ENCODE measurements at places on chromosomes 2 and 18.

GRCh38 chr18:37532917-37533316 lies 32.7 kb downstream of the CELF4 start:
- DNase-seq = no peak

- no peak for DNase-seq
These were observed 40.4 kb upstream of the RBM44 start for GRCh38 chr2:237758185-237758584.

DNA sequence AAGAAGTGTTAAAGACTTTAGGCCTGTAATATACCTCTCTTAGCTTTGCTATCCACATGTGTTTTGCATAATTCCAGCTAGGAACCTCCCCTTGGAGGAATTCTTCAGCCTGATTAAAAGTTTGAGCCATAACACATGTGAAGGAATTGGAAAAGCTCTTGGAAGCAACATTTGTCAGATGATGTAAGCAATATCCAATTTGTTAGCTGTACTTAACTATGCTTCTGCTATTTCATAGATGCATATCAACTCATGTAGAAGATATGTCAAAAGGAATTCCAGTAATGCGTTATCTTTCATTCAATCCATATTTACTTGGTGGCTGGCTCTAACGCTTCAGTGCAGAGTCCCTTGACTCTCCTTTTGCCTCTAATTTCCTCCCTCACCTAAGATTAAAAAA lies 46.2 kb downstream of the PKP4 start:
- no peak for DNase-seq

DNA sequence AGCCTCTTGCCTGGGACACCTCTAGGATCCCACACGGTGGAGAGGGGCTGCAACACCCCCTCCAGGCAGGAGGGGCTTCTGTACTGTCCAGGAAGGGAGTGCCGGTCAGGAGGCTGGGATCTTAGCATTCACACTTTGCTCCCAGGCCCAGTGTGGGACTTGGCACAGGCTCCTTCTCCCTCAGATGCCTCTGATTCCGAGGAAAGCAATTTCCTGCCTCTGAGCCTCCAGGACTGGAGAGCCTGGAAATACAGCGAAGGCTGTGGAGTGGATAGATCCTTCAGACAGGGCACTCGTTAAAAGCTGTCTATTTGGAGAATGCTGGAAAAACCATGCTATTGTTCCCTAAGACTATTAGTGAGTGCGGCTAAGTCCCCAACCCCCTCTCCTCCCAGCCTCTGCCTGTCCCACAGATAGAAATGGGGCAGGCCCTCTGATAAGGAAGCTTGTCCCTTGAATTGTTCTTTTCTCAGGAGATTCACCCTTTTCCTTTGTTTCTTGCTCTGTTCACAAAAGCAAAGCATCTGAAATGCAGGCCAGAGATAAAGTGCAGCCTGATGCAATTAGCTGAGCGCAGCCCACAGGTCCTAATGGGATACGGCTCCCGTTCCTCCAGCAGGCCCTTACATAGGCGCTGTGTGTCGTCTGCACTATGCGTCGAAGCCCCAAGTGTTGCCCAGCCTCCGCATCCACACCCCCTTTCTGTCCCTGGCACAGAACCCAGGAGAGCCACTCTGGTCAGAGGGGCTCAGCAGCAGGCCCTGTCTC lies 252.2 kb downstream of the KLHL29 start:
- DNase-seq = no peak

- peak; percentile 12 for DNase-seq
These were observed 117.0 kb downstream of the GRB14 start for GRCh38 chr2:164504253-164504652.

- DNase-seq = no peak
These were observed 188.4 kb downstream of the MTCL1 start for GRCh38 chr18:8893628-8894231.

DNA sequence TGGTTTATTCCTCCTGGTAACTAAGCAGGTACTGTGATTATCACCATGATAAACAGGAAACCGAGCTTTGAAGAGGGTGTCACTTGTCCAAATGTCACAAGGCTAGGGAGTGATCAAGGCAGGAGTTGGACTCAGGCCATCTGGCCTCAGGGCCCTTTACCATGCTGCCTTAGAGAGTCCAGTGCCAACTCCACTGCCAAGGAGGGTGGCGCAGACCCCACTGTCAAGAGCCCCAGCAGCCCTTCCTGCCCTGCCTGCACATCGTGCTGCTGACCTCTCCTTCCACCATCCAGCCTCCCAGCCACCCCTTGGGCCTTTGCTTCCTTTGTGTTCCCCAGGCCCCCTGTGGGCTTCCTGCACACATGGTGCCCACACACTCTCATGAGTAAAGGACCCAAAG lies 48.3 kb downstream of the TNS1 start:
- no peak for DNase-seq

- no peak for DNase-seq
These were observed 29.4 kb upstream of the WDR75 start for GRCh38 chr2:189411860-189412259.

DNA sequence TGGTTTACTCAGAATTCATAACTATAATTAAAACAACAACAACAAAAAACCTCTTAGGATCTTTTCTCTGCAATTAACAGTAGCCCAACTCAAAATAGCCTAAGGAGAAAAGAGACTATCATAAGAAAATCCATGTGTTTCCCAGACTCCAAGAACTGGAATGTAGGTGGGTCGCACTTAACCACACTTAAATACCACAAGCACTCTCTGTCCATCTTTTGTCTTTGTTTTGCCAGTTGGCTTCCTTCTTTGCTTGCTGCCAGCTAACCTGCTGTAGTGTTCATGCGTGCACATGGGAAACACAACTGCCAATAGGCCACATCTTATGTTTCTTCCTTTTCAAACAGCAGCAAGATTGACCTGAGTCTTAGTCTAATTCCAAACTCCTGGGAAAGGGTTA lies 24.1 kb upstream of the ACVR1 start:
- no peak for DNase-seq

- DNase-seq = peak; percentile 74
These were observed 22.0 kb downstream of the AP1S3 start for GRCh38 chr2:223815186-223815883.

GRCh38 chr18:8989855-8990254 lies 112.6 kb upstream of the NDUFV2 start:
- DNase-seq = no peak

DNA sequence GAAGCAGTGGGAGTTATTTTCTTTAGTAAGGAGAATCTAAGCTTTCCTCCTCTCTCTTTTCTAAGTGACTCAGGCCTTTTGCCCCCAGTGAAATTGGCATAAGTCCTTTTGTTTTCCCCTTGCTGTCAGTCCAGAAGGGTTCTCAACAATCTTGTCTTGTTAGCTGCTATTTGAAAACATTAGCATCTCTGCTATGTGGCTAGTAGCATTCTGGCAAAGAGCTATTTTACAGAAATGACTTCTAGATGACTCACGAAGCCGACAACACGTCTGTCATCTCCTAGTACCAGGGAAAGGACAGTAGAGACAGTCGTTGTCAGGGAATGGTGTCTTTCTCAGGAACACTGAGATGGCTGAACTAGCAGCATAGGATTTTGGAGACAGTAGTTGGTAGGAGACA lies 14.7 kb downstream of the SMARCAL1 start:
- no peak for DNase-seq

GRCh38 chr2:165857876-165858275 lies 63.8 kb upstream of the GALNT3 start:
- DNase-seq = no peak

DNA sequence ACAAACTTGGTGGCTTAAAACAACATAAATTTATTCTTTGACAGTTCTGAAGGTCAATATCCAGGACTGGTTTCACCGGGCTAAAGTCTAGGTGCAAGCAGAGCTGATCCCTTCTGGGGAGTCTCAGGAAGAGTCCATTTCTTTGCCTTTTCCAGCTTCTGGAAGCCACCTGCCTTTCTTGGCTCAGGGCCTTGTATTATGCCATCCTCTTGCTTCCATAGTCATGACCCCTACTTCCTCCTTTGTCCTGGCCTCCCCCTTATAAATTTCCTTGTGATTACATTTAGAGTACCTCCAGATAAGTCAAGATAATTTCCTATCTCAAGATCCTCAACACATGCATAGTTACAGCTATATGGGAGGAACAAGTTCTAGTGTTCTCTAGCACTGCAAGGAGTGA lies 1089.5 kb downstream of the LRP1B start:
- no peak for DNase-seq

- DNase-seq = peak; percentile 90
These were observed at the start of gene PPP3R1 for GRCh38 chr2:68252400-68253218. PPP3R1 (minus strand) TSS chr2:68252532; CDS start chr2:68252127, 405 bp downstream.

DNA sequence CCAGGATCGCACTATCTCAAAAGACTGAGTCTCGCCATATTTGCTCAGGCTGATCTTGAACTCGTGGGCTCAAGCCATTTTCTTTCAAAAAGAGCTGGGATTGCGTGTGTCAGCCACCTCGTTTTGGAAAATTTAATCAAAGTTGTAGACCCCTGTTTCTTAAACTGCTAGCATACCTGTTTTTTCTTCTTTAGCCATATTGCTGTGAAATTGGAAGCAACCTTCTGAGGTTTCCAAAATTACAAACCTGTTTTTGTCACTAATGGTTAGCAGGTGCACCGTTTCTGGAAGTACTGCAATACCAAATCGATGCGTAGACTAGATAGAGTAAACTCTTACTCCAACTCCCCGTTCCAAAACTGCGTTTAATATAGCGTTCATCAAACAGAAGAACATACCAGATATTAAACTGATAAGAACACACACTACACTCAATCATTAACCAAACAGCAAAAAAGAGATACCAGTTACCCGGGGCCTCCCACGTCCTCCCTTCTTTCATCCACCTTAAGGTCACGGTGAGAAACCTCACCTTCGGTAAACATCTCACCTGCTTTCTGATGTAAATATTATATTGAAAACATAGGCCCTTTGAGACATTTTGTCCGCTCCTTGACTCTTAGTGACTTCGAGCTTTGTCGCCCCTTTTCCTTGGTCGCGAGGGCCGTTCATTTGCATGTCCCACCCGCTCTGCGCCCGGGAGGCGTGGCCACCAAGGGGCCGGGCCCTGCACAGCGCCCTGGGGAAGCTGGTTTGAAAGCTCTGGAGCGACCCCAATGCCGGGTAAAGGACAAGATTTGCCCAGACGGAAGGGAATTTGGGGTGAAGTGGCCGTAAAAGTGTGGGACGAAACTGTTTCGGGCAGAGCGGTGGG lies at the start of gene RNU2-63P:
Gene RNU2-63P, minus strand, starts transcription at position 462 of the 874 bp plus-strand sequence.
- peak; percentile 76 for DNase-seq

DNA sequence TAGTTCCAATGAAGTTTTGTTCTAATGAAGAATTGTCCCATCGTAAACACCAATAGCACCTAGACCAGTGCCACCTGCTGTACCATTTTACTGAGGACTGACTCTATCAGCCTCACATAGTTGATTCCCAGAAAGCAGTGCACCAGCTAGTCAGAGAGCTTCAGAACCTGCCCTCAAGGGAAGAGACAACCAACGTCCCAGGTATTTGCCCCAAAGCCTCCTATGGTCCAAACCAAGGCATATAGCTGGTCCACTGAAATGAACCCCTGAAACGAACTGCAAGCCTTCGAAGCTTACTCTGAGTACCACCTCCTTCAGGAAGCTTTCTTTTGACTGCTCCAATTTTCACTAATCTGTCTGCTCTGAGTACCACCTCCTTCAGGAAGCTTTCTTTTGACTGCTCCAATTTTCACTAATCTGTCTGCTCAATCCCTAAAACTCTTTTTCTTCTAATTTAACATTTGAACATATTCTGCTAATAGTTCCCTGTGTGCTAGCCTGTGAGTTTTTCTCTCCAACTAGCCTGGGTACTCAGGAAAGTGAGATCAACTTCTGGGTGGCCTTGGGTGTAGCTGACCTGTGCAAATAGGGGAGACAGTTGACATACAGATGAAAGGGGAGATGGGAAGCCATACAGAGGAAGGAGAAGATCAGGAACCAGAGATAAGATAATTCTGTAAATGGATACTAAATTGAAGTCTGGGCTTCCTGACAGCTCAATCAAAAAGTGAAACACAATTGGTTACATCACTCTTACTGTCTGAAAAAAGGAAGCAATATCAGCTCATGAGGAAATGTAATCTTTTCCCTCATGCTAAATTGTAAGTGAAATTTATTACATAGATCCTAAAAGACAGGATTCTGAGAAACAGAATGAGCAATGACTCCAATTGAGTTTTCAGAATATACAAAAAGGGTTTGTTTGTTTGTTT lies 33.5 kb upstream of the EML4 start:
- DNase-seq = no peak

- DNase-seq = no peak
These were observed 60.3 kb downstream of the RFTN2 start for GRCh38 chr2:197615016-197615652.

DNA sequence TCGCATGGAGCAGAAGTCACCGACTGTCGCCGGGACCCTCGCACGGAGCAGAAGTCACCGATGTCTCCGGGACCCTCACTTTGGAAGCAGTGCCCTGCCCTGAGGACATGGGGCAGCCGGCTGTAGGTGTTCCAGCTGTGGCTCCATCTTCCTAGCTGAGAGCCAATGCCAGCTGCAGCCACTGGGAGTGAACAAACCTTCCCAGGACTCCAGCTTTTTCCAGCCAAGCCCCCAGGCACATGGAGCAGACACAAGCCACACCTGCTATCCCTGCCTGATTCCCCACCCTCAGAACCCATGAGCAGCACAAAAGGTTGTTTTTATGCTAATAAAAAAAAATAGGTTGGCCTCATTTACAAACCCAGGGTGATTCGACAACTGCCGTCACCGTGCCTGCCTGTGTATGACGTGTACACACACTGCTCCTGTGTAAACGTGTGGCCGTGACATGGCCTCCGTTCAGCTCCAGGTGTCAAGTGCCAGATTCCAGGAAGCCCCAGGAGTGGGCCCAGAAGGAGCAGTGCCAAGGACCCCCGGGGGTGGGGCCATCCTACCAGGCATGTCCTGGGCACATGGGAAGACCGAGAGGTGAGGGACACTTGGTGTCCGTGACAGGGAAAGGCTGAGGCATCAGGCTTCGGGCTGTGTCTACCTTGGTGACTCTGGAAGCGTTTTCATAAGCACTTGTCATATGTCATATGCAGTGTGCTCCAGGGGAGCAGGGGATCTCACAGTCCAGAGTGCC lies 91.5 kb downstream of the EIPR1 start:
- no peak for DNase-seq

GRCh38 chr2:14053105-14053504 lies 579.4 kb upstream of the LRATD1 start:
- no peak for DNase-seq

DNA sequence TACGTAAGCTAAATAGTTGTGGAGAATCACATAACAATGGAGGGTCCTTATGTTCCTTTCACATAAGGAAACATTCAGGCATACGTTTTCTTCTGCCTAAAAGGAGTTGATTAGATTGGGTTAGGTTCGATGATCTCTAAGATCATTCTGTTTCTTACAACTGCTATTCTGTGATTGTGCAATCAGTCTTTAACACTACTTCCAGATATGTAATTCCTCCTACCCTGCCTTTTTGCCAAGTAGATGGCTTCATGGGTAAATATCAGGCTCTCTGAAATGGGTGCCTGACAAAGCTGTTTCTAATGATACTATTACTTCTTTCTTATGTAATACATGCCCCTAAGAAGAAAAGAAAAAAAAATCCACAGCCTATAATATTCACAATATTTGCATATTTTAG lies 321.5 kb downstream of the XIRP2 start:
- DNase-seq = no peak

GRCh38 chr2:24891201-24891600 lies 28.8 kb downstream of the ADCY3 start:
- DNase-seq = no peak

- no peak for DNase-seq
These were observed 42.7 kb upstream of the PELI1 start for GRCh38 chr2:64186699-64187605.

GRCh38 chr2:3600256-3600855 lies 5.4 kb downstream of the COLEC11 start:
- DNase-seq = no peak
